ENCODE measurements at places on chromosomes 7 and 10.

- no peak for DNase-seq
Observed at GRCh38 chr7:139618482-139619366, 95.2 kb downstream of the CLEC2L start.

DNA sequence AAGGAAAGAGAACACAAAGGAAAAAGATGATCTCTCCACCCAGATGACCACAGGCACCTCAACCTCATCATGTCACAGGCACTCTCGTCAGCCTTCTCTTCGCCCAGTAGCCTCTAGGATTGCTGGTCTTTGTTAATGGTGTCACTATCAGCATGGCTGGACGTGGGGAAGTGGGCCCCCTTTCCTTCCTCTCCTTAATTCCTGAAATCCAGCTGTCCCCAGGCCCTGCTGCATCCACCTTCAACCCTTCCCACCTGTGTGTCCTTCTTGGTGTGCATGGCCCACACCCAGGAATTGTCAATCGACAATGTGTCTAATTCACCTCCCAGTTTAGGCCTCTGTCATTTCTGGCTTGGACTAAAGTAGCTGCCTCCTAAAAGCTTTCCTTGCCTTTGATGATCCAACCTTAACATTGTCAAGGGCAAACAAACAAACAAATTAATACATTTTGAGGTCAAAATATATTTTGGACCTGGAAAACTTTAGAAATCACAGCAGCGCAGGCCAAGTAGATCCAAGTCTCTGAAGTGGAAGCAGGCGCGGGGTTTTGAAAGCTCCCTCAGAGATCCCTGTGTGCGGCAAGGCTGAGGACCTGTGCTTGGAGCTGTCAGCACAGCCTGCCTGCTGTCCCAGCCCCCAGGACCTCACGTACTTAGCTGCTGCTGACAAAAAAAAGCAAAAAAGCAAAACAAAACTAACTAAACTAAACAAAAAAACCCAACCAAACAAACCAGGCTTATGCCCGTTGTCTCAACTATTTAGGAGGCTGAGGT, 193.3 kb upstream of the LYZL2 start:
- DNase-seq, result no peak

DNA sequence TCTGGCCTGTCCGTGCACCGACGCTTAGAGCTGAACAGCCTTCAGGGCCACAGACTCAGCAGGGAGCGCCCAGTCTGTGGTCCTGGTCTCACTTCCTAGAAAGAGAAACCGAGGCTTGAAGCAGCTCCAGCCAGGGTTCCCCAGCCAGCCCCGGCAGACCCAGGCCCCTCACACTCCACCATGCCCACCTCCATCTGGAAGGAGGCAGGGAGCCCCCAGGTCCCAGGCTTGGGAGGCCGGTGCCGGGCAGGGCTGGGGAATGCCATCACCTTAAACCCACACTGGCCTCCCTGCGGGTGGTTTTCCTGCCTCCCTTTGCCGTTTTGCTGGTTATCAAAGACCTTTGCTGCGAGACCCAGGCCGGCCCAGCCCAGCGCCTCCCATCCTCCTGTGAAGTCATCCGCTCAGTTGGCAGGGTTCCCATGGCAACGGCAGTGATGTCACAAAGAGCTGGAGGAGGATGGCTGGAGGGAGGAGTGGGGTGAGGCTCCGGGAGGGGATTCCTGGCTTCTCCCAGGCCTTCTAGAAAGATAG, 24.0 kb downstream of the ELFN1 start:
- no peak for DNase-seq

GRCh38 chr7:41758321-41758720, 55.4 kb upstream of the INHBA start:
- DNase-seq, result no peak

DNA sequence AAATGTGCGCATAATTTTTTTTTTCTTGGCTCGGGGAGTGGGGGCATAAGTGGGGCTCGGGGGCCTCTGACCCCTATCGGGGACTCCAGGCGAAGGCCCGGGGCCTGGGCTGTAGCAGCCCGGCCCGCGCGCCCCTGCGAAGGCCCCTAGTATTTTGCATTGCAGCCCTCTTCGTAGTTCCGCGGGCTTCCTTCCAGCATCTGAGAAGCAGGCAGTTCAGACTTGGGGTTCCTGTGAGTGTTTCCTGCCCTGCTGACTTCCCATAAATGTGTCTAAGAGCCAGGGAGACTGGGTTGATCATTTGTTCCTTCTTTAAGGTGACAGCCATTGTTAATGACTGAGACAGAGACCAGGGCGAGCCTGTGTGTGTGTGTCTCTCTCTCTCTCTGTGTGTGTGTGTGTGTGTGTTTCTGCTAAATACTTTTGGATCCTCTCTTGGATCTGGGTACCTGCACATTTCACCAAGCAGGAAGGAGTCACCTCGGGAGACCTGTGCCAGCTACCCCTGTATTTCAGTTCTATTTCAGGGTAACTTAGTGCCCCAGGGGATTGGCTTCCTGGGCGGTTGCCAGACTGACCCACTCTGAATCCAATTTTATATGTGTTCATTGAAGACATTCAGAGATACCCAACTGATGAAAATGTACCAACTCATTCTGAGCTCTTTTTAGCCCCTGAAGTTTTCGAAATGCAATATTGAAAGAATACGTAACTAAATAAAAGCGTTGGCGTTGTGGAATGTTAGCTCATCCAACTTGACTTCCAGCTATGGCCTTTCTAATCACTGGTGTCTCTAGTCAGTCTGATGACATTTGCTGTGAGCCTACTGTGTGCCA, 805 bp downstream of the MSRB2 start:
- no peak for DNase-seq

DNA sequence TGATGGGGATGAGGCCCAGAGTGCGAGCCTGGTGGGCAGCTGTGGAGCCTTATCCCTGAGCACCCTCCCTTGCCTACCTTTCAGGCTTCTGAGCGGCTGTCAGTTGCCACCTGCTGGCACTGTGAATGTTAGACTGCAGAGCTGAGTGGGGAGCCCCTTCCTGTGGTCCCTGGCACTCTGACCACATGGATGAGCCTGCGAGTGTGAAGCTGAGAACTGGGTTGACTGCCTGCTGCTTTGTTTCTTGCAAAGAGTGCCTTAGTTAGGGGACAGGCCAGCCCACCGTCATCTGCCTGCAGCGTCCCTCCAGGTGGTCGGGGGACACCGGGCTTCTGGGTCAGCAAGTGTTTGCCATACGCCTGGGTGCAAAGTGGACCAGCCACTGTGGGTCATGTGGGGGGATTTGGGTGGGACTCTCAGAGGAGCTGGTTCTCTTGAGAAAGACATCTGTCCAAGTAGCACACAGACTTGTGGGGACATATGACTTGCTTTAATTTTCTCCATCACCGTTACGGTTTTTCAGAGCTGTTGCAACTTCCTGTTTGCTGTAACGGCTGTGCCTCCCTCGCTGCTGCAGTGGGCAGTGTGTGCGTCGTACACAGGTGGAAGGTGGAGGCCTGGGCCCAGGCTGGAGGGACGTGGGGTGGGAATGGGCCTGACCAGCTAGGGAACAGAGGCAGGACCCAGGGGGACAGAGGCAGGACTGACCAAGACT, 13.7 kb downstream of the INPP5A start:
- DNase-seq, result no peak

Data from glomerular endothelial cell (primary cell).